ENCODE measurements at places on chromosomes 6 and 20.

- no peak for DNase-seq
These were observed 119.4 kb upstream of the CEP85L start for GRCh38 chr6:118770835-118771234.

GRCh38 chr6:137744877-137745276, 122.2 kb upstream of the TNFAIP3 start:
- DNase-seq: no peak

GRCh38 chr6:89952105-89952671, 57.9 kb downstream of the GJA10 start:
- DNase-seq: no peak

GRCh38 chr6:96898241-96898851, 655 bp upstream of the NDUFAF4 start:
- DNase-seq: no peak

DNA sequence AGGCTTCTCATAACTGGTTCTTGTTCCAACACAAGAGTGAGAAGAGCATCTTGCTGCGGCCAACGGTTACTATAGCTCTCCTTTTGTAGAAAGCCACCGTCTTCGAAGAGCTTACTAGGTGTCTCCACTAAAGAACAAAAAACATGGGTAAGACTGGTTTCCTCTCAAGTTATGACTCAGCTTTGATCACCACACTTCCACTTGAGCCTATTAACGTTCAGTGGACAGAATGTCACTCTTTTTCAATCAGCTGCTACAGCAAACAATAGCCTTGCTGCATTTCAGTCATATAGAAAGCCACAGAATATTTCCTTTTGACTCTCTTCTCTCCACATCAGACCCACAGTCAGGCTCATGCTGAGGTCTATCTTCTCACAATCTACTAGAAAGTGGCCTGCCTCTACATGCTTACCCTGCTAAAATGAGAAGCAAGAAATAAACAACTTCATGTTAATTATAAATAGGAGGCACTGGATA, 243.5 kb upstream of the PREP start:
- peak; percentile 42 for DNase-seq

- no peak for DNase-seq
These were observed 57.1 kb downstream of the TCP11 start for GRCh38 chr6:35084041-35084491.

- DNase-seq: no peak
These were observed 52.5 kb downstream of the MAFB start for GRCh38 chr20:40636486-40636885.

- DNase-seq: no peak
These were observed 41.4 kb upstream of the BEND6 start for GRCh38 chr6:56913285-56914074.

- no peak for DNase-seq
These were observed 75.5 kb upstream of the TNFAIP3 start for GRCh38 chr6:137791281-137792159.

GRCh38 chr20:22757424-22758183, 173.2 kb upstream of the FOXA2 start:
- no peak for DNase-seq

GRCh38 chr6:140566781-140567277, 1192.4 kb upstream of the CITED2 start:
- no peak for DNase-seq

GRCh38 chr20:3801846-3802245, 5.7 kb downstream of the CDC25B start:
- DNase-seq: no peak

GRCh38 chr6:11363881-11364576, 131.6 kb upstream of the NEDD9 start:
- peak; percentile 71 for DNase-seq

GRCh38 chr6:43129434-43130194, 41.5 kb upstream of the SRF start:
- DNase-seq: no peak

DNA sequence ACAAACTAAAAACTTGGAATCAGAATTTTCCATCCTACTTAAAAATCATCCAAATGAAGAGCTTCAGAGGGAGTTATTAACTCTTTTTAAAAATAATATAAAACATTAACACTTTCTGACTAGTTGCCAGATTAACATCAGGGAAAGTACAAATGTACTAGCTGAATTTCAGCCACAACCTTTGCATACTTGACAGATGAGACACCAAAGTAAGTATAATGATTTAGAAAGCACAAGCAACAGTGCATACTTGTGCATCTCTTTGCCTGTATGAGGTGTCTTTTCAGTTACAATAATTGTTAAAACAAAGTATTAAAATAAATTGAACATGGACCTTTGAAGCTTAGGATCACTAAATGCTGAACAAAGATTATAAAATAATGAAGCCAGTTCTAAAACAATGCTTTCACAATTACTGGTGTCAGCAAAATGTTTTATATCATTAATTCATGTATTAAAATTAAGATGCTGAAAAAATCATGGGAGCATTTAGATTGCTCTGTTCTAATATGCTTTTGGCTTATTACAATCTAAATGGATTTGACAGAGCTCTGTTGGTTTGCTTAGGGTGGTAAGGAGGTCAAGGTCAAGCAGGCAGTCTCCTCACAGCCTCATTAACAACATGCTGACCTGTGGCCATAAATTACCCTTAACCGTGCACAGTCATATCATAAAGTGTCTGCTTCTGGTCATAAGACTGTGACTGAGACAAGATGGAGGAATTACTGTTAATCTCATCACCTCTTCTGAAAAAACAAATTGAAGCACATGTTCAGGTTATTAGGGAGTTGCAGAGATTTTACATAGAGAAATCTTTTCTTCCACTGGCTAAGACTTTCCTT, 15.1 kb downstream of the RNF217 start:
- no peak for DNase-seq

GRCh38 chr6:37362101-37362828, 8.5 kb downstream of the RNF8 start:
- DNase-seq: no peak

GRCh38 chr6:117317261-117317660, 51.9 kb downstream of the VGLL2 start:
- no peak for DNase-seq

- no peak for DNase-seq
These were observed 102.7 kb upstream of the AHI1 start for GRCh38 chr6:135600086-135600702.

GRCh38 chr6:146361128-146361924, 182.3 kb upstream of the RAB32 start:
- DNase-seq: no peak

DNA sequence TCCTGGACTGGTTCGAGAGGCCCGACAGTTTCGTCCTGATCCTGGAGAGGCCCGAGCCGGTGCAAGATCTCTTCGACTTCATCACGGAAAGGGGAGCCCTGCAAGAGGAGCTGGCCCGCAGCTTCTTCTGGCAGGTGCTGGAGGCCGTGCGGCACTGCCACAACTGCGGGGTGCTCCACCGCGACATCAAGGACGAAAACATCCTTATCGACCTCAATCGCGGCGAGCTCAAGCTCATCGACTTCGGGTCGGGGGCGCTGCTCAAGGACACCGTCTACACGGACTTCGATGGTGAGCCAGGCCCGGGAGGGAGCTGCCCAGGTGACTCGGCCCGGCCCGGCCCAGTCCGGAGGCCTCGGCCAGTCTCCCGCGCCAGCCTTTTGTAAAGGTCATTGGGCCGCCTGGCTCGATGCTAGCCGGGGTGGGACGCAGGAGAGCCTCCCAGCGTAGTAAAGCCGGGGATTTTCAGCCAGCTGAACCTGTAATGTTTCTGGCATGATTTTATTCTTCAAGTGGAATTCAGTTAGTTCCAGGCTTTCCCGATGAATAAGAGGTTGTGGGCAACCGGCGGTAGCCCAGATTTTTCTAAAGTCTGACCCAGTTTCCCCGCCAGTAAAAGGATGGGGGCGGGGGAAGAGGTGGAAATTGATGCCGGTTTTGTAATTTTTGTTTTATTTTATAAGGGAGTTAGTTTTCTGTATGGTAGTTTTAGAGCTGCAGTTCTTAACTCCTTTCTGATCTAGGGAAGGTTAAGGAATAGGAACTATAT, 1.4 kb downstream of the PIM1 start:
- peak; percentile 32 for DNase-seq

GRCh38 chr6:20160541-20161283, 51.6 kb downstream of the MBOAT1 start:
- DNase-seq: no peak

- no peak for DNase-seq
These were observed 132.7 kb downstream of the AGPAT4 start for GRCh38 chr6:161141173-161141572.

- no peak for DNase-seq
These were observed 712 bp downstream of the DEK start for GRCh38 chr6:18263418-18264218.

DNA sequence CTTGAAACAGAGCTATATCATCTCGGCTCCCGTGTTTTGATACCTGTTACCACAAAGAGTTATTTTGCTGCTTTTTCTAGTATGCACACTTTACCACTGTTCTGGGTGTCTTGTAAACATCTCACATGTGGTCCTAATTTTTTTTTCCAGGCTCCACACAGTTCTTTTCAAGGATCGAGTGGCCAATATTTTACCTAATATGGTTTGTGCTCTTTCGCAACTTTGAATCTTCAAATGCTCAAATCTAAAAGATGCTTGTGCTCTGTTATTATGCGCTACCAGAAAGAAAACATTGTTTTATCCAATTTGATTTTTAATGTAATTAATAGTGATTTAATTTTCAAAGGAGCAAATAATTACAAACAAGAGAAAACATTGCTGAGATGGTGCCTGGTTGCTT, 10.7 kb downstream of the ENPP5 start:
- no peak for DNase-seq

DNA sequence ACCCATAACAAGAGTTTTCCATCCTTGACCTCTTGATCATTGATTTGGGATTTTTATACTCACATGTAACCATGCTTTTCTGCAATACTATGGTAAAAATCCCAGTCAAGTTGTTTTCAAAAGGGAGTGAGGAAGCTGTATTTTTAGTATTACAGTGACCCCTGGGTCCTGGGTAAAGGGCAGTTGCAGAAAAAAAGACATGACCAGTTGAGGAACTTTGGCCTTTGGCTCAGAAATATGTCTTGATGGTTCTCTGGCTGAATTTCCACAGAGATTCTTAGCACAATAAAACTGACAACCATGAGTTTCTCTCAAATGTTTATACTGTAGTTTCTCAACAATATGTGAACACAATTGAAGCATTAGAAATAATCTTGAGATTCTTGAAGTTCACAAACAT, 28.6 kb upstream of the PRL start:
- no peak for DNase-seq

GRCh38 chr6:26390531-26390930, 7.6 kb downstream of the BTN2A2 start:
- no peak for DNase-seq

DNA sequence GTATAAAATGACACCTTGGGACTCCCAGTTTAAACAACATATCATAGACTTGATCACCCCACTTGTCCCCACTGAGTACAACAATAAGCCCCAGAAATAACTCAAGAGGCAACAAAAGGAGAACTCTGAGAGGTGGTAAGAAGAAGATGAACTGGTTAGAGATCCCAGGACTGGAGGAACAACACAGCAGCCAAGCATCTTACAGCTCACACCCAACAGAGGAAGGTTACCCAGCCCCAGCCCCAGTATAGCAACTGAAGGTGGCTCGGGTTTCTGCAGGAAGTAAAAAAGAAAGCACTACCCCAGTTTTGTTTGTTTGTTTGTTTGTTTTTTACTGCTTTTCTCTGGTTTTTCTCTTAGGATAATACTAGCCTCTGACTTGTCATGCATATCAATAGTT, 17.1 kb upstream of the TGM6 start:
- no peak for DNase-seq

DNA sequence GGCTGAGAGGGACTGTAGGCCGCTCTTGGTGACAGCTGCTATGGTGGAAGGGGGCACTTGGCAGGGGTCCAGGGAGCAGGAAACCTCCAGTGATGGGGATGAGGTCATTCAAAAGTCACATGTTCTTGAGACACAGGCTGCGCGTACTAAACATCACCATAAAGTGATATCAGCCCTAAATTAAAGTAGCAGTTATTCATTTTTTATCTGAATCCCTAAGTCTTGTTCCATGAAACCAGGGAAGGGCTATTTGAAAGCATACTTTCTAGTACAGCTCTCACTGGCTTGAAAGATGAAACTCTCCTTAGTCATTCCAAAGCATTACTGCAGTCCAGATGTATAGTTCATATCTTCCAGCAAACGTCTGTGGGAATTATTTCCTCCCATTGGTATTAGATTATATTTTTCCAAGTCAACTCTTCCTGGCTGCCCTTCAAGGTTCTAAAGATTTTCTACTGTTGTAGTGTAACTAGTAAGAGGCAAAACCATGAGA, 373.1 kb downstream of the CD109 start:
- no peak for DNase-seq

GRCh38 chr6:111274593-111275217, 187.4 kb downstream of the SLC16A10 start:
- no peak for DNase-seq

DNA sequence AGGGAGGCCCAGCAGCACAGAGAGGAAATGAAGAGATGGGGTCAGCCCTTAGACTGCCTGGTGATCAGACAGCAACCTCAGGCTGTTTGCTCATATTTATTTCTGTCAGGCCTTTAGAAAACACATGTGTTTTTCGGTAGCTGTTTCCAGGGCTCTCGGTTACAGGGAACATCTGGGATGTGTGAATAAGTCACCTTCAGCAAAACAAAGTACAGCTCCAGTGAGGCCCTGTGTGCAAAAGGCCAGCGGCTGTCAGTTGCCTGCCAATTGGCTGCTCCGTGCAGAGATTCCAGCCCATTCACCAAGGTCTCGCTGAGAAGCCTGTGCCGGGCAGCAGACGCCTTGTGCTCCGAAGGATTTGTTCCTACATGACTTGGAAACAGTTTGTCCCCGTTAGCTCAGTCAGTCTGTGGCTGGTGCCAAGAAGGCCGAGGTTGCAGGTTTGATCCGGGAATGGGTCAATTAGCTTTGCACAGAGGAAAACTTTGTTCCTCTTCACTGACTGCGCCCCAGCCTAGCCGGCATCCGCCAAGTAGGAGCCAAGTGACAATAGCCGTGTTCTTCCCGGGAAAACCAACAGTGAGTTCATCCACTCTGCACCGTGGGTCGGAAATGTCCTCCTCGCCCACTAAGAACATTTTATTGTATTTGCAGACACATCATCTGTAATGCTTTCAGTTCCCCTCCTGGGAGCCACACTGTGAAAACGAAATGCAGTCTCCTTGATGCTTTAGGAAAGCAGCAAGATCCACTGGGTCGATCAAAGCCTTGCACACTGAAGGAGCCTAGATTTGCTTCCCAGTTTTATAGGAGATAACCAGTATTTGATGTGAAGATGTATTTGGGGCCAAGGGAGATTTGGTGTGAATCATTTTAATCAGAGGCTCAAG, 315.4 kb upstream of the CDYL start:
- DNase-seq: no peak

- DNase-seq: no peak
These were observed 161.4 kb upstream of the PREP start for GRCh38 chr6:105564121-105564902.

DNA sequence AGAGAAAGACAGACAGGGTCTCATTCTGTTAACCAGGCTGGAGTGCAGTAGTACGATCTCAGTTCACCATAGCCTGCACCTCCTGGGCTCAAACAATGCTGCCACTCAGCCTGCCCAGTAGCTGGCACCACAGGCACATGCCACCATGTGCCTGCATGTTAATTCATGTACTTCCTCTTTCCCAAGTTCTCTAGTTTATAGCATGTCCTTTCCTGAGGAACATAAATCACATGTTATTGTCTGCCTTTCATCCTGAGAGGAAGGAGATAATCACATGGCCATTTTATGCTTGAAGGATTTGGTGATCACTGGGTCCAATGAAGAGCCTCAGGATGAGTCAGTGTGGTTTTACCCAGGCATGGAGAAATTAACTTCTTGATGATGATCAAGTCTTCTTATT, 47.9 kb downstream of the COL11A2 start:
- no peak for DNase-seq

GRCh38 chr20:9081423-9081966, 12.6 kb downstream of the PLCB4 start:
- no peak for DNase-seq

GRCh38 chr6:72624557-72625160, 2.8 kb downstream of the KCNQ5 start:
- no peak for DNase-seq

All from stimulated activated naive CD4-positive, alpha-beta T cell treated with Interleukin-2 at 50 U/mL for 16 hours (primary cell).